Activated naive CD8-positive, alpha-beta T cell treated with anti-CD3 and anti-CD28 coated beads, Interleukin-2, amount 50 U/mL, for 16 hours (primary cell): ENCODE measurements at places on chromosomes 5 and 9.

- no peak for DNase-seq
These were observed 502.1 kb upstream of the PAPPA start for GRCh38 chr9:115651461-115651860.

DNA sequence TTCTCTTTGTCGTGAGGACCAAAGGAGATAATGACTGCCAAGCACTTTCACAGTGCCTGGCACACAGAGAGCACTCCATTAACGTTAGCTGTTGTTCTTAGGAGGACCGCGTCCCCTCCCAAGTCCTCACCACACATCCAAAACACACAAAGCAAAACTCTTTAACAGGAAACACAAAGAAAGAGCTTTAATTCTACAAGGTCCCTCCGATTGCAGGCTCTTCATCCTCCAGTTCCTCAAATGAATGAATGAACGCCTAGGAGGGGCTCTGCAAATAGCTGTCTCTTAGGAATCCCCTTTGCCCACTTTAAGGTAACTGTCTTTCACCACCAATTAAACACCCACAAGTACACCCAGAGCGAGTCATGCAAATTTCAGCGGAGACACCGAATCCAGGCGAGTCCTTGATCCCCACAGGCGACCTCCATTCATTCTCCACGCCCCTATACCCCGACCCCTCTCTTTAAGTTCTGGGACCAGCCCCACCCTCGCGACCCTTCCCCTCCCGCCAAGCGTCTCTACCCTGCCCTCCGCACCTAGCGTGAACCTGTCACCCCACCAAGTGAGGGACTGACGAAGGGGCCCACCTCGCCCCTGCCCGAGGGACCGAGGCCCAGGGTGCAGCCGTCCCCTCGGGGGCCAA is 644 bp downstream of the TSC1 start:
- no peak for DNase-seq

- DNase-seq, result no peak
These were observed 82.3 kb downstream of the SLC38A9 start for GRCh38 chr5:55629815-55630214.

- no peak for DNase-seq
These were observed 35.0 kb downstream of the ITK start for GRCh38 chr5:157215514-157216167.

- no peak for DNase-seq
These were observed 231.0 kb downstream of the AP3B1 start for GRCh38 chr5:78063495-78063894.

- DNase-seq, result no peak
These were observed 7.9 kb downstream of the CMYA5 start for GRCh38 chr5:79697222-79698170.

GRCh38 chr5:142313682-142314081 is 11.1 kb downstream of the SPRY4 start:
- DNase-seq, result no peak

DNA sequence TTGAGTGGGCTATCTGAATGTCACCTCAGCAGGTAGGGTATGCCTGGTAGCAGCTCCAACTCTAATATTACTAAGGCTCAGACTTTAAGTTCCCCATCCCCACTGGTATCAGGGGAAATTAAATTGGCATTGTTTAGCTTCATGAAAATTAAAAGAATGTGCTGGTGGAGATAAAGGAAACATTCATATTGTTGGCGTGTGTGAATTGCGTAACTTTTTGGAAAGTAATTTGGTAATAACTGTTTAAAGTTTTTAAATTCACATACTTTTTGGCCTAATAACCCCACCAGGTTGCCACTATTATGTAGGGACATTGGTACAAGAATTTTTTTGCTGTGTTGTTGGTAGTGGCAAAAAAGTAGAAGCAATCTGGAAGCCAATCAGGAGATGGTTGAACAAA is 29.4 kb downstream of the TNPO1 start:
- no peak for DNase-seq

- no peak for DNase-seq
These were observed 192.7 kb downstream of the DAB2IP start for GRCh38 chr9:121844098-121844497.

GRCh38 chr5:150540615-150541396 is 32.9 kb downstream of the NDST1 start:
- DNase-seq, result no peak

GRCh38 chr9:18437315-18438201 is 36.4 kb upstream of the ADAMTSL1 start:
- no peak for DNase-seq

DNA sequence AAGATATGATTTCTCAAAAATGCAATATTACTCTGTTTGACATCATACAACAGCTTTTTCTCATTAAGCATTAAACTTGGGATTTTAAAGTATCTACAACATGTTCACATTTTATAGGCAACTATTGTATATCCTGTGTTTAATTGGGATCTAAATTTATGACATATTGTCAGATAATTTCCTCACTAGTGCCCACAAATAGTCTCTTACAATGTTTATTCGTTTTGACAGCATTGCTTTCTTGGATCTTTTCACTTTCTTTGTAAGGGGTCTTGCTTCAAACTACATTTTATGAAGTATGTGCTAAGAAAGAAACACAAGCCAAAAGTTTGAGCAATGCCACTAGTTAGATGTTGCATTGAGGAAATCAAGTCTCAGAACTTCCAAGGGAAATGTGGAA is 285.1 kb downstream of the TMEM167A start:
- DNase-seq, result no peak

GRCh38 chr9:13993632-13994185 is 320.2 kb downstream of the NFIB start:
- no peak for DNase-seq

- no peak for DNase-seq
These were observed 12.1 kb downstream of the PCDH1 start for GRCh38 chr5:141866096-141866495.

GRCh38 chr5:100161868-100162267 is 373.3 kb upstream of the FAM174A start:
- no peak for DNase-seq

GRCh38 chr9:124721109-124721906 is 49.8 kb downstream of the NR6A1 start:
- no peak for DNase-seq

GRCh38 chr5:81166430-81166829 is 66.7 kb upstream of the CKMT2 start:
- no peak for DNase-seq

DNA sequence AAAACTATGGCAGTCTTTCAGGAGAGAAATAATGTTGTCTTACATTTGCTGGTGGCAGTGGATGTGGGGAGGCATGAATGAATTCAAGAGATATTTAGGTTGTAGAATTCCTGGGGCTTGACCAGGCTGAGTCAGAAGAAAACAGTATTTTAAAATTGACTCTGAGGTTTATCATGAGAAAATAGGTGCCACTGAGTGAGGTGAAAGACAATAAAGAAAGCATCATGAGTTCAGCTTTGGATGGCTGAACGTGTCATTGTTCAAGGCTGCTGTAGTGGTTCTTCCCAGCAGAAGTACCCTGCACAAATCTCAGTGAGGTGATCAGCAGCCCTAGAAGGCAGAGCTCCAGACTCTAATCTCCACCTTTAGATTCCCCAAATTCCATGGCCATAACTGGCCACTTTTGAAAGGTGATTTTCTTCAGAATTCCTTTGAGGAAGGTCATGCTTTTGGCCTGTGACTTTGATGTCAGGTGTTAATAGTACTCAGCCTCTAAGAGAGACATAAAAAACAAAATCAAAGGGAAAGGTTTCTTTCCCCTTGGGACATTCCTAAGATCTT is 395.4 kb downstream of the NTRK2 start:
- DNase-seq, result no peak

DNA sequence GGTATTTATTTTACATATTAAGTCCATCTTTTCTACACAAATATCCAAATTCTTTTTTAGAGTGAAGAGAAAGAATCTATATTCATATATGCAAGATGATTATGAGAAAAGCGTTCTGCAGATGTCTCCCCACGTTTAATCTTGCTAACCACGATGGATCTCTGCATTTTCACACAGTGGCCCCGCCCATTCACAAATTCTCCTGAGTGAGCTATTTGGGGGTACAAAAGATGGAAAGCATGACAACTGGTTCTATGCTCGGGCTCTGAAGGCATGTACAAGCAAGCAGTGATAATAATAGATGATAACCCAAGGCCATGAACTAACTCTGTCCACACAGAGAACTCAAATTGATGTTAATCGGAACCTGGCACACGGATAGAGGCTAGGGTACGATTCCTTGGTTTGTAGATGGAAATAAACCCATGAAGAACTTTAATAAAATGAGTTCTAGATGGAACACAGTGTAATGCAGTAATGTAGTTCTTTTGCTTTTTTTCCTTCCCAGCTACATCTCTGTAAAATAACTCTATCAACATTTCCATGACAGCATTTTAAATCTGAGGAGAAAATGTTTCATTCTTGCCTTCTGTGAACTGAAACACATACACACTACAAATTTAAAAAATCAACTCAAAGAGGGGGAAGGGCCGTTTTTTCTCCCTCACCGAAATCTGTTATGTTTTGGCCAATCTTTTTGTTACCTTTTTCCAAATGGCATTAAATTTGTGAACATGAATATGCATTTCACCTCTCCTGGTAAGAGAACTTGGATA is 851.7 kb upstream of the DMAC1 start:
- no peak for DNase-seq

GRCh38 chr5:160757194-160757593 is 94.8 kb downstream of the ATP10B start:
- DNase-seq, result no peak

- no peak for DNase-seq
These were observed 4.8 kb upstream of the GPR150 start for GRCh38 chr5:95615164-95615467.

GRCh38 chr5:9516591-9516990 is 29.3 kb downstream of the SEMA5A start:
- no peak for DNase-seq

DNA sequence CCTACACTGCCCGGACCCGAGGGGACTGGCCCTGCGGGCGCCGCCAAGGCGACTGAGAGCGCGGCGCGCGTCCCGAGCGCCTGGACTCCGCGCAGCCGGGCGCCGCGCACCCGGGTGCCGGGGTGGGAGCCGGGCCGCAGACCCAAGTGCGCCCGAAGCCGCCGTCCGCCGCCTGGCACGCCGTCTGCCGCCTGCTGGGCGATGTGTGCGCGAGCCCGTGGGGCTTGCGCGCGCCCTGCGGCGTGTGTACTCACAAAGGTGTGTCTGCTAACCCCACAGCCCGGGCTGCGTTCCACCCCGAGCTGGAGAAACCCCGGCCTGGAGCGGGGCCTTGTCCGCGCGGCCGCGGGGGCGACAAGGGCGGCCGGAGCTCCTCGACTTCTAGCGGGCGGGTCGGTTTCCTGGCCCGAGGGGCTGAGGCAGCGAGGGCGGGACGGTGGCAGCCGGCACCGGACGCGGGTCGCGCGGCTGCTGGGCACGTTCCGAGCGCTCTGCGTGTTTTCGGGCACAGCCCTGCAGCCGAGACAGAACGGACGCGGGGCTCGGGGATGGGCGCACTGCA is 1.1 kb upstream of the ZSWIM6 start:
- peak; percentile 35 for DNase-seq

DNA sequence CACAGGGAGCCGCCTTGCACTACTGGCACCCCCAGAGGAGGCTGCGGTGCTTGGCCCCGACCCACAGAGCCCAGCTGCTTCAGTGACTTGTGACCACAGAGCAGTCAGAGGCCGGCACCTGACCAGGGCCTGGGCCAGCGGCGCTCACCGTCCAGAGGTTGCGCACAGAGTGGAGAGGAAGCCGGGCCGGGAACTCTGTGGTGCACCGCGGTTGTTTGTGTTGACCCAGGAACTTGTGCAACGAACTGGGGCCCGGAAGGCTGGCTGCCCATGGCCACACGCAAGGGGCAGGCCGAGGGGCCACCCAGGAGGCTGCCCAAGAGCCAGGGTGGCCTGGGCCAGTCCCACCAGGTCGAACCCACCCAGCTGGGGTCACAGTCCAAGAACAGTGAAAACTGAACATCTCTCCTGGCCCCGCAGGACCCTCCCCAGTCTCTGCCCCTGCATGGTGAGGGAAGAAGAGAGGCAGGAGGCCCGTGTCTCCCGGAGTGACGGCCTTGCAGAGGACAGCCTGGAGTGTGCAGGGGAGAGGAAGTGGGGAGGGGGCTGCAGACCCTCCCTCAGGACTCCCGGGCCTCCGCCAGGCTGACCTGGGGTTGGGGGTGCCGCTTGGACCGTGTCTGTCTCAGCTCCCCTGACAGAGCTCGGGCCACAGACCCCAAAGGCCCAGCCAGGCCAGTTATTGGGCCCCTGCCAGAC is 42.8 kb upstream of the EGFL7 start:
- no peak for DNase-seq

- DNase-seq, result no peak
These were observed 16.8 kb downstream of the ALDOB start for GRCh38 chr9:101418518-101419430.

GRCh38 chr5:41161271-41161670 is 52.1 kb downstream of the C6 start:
- no peak for DNase-seq

- DNase-seq, result no peak
These were observed 33.8 kb upstream of the COL15A1 start for GRCh38 chr9:98909935-98910334.

GRCh38 chr9:126526218-126527108 is 87.3 kb upstream of the LMX1B start:
- DNase-seq, result no peak

DNA sequence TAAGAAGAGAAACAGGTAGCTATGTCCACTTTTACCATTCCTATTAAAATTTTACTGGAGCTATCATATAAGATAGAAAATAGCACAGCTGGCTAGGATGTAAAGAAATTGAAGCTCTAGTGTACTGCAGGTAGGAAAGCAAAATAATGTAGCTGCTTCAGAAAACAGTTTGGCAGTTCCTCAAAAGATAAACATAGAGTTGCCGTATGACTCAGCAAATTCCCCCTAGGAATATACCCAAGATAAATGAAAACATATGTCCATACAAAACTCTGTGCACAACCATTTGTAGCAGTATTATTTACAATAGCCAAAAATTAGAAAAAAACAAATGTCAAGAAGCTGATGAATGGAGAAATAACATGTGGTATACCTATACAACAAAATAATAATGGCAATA is 64.6 kb upstream of the SHISAL2B start:
- DNase-seq, result no peak

GRCh38 chr5:154757814-154758406 is 2.7 kb downstream of the LARP1 start:
- no peak for DNase-seq

- DNase-seq, result no peak
These were observed 1.9 kb downstream of the RPS6 start for GRCh38 chr9:19378164-19378563.

DNA sequence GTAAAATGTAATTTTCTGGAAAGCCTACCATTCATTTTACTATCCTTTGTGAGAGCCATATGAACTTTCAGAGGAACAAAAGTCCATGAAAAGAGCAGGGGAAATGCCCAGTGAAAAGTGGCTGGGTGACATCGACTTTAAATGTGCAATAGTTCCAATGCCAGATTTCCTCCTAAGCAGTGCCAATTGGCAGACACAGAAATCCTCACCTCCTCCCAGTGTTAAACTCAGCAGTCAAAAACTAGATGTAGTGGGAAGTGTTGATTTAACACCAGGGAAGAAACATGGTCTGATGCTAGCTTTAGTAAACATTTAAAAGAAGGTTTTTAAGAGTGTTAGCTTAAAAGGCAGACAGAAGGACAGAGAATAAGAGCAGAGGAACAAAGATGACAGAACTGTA is 2055.2 kb downstream of the MAT2B start:
- no peak for DNase-seq
